Activated naive CD8-positive, alpha-beta T cell treated with anti-CD3 and anti-CD28 coated beads for 36 hours (primary cell): ENCODE measurements at places on chromosomes 4 and X. TPM values are rescaled to one million over a fixed set of nuclear protein-coding genes. Genes with fewer than 3 reads are reported as not detected.

DNA sequence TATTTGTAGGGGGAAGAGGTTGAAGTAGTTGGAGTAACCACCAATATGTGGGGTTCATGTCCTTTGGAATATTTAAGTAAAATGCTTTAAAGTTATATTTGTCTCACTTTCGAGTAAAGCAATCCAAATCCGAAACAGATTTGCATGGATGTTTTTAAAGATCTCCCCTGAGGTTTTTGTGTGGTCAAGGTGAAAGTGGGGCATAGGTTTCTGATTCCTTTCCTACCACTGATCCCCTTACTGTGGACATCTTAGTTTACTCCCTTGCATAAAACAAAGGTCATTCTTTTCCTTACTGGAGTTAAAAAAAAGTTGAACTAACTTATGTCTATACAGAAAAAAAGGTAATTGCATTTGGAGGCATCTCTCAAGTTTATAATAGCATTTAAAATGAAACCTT is 71.9 kb upstream of the PHOX2B start:
- no peak for DNase-seq

GRCh38 chrX:87049567-87049966 is 468.0 kb upstream of the KLHL4 start:
- no peak for DNase-seq

DNA sequence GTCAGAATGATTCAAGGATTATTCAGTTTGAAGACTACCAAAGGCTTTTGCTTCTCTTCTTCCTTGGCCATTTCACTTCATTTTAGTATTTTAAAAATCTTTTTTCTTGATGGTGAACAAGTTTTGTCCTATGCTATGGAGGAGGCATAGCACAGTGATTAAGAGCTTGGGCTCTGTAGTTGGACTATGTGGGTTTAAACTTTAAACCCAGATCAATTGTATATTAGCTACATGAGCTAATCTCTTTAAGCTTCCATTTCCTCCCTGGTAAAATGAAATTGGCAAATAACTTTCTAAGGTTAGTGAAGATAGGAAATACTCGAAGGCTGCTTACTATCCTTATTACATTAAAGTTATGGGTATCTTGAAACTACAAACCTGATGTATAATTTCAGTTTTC is 23.8 kb upstream of the C4orf51 start:
- no peak for DNase-seq

- no peak for DNase-seq
Observed at GRCh38 chrX:38989076-38989475, 187.8 kb downstream of the MID1IP1 start.

HTRA3 gene
- not detected for total RNA-seq

- no peak for DNase-seq
Observed at GRCh38 chrX:40031911-40032310, 65.8 kb downstream of the BCOR start.

GRCh38 chr4:115923152-115923551 is 809.7 kb upstream of the NDST4 start:
- DNase-seq, result no peak

GLOD5 gene
- not detected for total RNA-seq

TCEAL6 gene
- not detected for total RNA-seq

RS1 gene
- not detected for total RNA-seq

DNA sequence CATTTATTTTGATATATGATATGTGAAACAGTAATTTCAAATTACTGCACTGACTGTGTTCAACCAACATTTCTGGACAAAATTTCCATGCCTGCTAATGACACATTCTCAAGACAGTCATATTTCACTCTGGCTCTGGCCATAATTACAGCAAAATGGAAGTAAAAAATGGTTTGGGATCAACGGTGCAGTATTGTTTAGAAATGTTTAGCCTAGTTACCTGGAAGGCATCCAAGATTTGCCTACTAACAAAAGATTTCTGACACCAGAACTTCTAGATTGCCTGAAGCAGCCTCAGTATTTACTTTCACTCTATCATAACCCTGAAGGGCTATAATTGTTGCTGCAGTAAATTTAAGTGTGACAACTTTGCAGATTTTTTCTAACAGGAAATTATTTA is 416.3 kb downstream of the PCDH10 start:
- DNase-seq, result no peak

BEX4 gene
- 21.6 TPM for total RNA-seq

ARR3 gene
- total RNA-seq, result not detected

DNA sequence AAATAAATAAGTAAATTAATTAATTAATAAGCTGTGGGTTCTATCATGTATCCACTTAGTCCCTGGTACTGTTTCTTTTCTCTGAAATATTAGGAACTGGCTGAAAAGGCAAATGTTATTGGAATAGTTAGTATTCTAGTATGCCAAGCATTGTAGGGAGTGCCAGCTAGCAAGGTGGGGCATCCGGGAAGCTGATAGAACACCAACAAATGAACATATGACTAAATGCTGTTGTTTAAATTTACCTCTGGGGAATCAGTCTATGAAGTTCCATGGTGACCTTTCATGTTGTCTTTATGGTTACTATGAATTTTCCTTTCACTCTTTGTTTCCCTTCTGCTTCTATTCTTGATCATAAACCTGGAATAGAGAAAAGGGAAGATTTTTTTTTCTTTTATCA is 32.7 kb downstream of the NUDT6 start:
- no peak for DNase-seq

MGARP gene
- 0.19 TPM for total RNA-seq

MAGEB17 gene
- total RNA-seq, result not detected

ZNF330 gene
- total RNA-seq, result 64.5 TPM

GRCh38 chr4:92184566-92184965 is 119.2 kb upstream of the GRID2 start:
- DNase-seq, result no peak

LNX1 gene
- not detected for total RNA-seq

GRCh38 chr4:82469791-82470345 is 39.5 kb downstream of the ENOPH1 start:
- DNase-seq, result no peak

DNA sequence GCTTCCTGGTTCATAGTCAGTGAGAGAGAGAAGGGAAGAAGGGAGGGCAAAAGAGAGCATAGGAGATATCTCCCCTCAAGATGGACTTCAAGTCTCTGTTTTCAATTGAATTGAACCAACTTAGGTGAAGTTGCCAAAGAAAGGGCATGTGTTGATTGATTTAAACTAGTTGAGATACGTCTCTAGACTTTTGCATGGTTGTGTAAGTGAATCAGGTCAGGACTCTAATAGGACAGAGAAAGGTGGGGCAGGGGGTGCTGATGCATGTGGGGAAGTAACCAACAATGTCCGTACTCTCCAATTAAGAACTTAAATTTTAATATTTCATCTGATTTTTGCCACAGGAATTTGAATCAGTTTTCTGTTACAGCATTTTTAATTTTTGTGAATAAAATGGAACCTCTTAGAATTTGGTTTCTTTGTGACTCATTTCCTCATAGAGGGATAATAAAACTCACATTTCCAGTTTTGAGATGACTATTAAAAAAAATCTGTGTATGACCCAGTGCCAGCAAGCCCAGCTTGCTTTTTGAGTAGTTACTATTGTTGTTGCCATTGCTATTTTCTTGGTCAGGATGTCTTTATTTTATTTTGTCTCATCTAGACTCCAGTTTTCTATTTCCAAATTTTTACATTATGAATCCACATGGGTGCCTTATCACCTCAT is 37.3 kb downstream of the SLIT2 start:
- DNase-seq, result no peak

GRCh38 chr4:80161413-80162058 is 35.8 kb upstream of the PRDM8 start:
- DNase-seq, result no peak

DNA sequence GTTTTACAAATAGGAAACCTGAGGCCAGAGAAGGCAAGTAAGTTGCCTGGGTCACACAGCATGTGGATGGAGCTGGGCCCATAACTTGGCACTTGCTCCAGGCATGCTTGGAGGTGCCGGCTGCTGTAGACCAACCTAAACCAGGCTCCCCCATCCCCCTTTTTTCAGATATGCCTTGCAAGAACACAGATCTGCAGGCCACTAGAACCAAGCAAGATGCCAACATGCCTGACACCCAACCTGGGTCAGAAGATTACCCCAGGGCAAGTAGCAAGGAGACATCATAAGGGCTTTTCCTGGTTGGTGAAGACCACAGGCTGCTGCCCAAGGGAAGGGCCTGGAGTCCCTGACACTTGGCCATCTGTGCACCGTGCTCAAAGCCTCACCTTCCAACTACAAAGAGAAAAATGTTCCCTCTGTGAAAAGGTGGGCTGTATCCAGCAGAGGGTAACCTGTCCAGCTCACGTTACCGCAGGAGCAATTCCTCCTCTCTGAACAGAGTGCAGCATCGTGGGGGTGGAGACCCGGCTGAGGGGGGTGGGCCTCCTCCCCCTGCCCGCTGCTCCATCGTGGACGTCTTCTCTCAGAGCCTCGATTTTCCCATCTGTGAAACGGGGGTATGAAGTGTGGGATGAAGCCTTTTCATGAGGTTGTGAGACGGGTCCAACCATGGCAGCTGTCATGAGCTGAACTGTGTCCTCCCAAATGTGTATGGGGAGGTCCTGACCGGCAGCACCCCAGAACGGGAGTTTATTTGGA is 23.0 kb downstream of the HMX1 start:
- DNase-seq, result no peak

- DNase-seq, result no peak
Observed at GRCh38 chrX:12767856-12768255, 23.4 kb upstream of the PRPS2 start.

DNA sequence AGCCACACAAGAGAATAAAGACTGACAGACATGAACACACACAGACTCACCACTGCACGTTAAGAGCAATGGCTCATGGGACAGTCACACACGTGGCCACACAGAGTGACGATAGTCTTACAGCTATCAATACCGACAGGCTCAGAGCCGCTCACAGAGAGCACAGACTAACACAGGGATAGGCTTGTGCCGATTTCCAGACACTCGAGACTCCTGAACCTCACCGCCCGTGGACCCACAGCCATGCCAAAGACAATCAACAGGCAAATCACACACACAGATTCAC is 716 bp upstream of the SLC38A5 start:
- DNase-seq, result no peak

BST1 gene
- total RNA-seq, result 0.38 TPM

DNA sequence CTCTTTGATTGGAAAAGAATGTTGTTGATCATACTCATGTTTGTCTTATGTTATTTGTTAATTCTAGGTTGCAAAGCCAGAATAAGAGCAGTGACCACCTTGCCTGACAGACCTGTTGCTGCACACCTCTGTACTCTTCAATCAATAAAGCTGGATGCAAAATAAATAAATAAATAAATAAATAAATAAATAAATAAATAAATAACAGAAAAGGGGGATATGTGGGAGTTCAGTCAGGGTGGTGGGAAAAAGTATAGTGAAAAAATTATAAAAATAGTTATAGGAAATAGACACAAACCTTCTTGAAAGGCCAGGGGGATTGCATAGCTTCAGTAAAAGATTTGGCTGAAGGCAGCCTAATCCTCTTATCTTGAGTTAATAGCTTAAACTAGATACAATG is 51.3 kb downstream of the TENT5D start:
- no peak for DNase-seq

DNA sequence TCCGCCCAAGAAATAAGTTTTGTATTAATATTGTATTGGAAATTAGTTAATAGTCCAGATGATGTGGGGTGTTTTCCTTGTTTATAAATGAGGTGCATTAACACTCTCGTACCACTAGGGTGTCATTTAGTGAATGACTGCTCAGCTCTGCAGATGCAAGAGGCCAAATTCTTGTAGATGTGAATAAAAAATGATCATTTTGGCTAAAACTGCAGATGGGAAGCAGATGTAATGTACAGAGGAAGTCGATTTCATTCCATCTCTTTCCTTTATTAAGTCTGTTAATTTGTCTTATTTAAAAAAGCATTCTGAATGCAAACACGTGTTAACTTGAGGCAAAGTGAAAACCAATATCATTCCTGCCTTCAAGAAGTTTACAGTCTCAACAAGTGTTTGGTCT is 108.1 kb downstream of the DHX15 start:
- DNase-seq, result no peak

CPLX1 gene
- 0.16 TPM for total RNA-seq

MGAT4D gene
- total RNA-seq, result not detected

CENPU gene
- 77.9 TPM for total RNA-seq

DNA sequence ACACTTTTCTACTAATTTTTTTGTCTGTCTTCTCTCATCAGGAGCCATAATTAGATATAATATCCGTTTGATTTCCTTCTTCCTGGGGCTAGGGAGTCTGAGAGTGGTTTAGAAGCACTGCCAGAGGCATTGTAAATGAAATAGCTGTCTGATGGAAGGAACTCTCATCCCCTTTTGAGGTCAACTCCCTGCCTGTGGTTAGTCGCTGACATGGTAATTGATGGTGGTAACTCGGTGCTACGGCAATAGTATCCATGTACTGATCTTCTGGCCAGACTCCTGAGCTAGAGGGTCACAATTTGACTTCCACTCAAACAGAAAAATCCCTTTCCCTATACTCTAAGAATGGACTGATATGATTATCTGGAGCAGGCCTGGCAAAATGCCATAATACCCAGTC is 108.1 kb upstream of the TRPC5 start:
- no peak for DNase-seq

FAM50A gene
- 46.4 TPM for total RNA-seq

GRCh38 chr4:6732441-6733357 is 16.7 kb downstream of the BLOC1S4 start:
- DNase-seq, result no peak

DNA sequence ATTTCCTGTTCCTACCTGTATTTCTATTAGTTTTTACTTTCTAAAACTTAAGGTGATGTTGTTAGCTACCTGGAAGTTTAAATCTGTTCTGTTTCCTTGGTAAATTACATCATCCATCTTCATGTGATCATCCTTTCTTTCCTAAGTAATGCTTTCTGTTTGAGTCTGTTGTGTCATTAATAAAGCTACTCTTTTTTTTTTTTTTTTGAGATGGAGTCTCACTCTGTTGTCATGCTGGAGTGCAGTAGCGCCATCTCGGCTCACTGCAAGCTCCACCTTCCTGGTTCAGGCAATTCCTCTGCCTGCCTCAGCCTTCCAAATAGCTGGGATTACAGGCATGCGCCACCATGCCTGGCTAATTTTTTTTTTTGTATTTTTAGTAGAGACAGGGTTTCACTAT is 73.3 kb downstream of the FIP1L1 start:
- no peak for DNase-seq
